ENCODE measurements at places on chromosomes 16 and 17.

DNA sequence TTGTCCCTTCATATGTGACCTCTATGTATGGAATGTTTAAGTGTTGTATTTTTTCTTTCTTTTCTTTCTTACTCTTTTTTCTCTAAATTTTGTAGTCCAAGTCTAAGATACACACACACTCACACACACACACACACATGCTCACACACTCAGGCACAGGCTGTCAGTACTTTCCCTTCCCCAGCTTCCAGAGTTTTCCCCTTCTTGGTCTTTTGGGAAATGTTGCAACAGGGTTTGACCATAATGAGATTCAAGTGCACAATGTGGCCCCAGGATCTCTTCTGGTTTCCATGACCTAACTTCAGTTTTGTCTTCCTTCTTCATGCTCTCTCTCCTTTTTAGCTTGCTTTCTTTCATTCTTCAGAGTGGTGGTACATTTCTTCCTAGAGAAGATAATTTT is 289.8 kb upstream of the FOXF1 start:
- no peaks in the 10 kb centered on the region for H3K4me1 ChIP-seq
- peaks cover 10% of the 10 kb centered on the region for H3K27me3 ChIP-seq
- no peak overlapping the region for H3K4me3 ChIP-seq
- DNase-seq, result no peak
- H3K27ac ChIP-seq, result no peak overlapping the region

DNA sequence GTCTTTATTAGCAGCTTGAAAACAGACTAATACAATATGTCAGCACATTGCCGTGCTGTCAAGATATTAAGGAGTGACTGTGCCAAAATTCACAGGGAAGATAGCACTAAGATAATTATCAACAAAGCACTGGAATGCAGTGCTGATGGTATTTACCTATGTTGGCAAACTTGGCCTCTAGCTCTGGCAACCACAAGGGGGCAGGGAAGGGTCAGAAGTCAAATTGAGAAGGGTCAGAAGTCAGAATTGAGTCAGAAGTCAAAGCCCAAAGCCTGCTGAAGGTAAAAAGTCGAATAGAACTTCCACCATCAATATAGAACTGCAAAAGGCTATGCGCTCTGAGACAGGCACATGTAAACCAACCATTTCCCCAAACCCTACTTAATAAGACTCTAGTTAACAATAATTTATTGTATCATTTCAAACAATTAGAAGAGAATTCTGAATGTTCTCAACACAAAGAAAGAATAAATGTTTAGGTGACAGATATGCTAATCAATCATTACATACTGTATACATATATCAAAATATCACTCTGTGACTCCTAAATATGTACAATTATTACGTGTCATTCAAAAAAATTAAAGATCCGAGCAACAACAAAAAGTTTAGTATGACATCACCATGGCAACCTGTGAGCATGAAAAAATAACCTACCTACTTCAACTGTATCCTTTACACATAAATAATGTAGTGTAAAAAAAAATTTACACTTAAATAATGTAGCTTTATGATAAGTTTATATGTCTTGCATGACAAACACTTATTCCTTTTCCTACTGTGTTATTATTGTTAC is 916.1 kb downstream of the KCNJ2 start:
- no peak overlapping the region for H3K4me3 ChIP-seq
- H3K27ac ChIP-seq, result no peak overlapping the region
- no peaks in the 10 kb centered on the region for H3K36me3 ChIP-seq
- DNase-seq, result no peak
- no peaks in the 10 kb centered on the region for H3K4me1 ChIP-seq
- H3K27me3 ChIP-seq, result no peaks in the 10 kb centered on the region

GRCh38 chr17:19347323-19348080 is 15.0 kb downstream of the B9D1 start:
- no peak overlapping the region for H3K4me3 ChIP-seq
- peaks cover 3% of the 10 kb centered on the region for H3K27me3 ChIP-seq
- H3K4me1 ChIP-seq, result no peaks in the 10 kb centered on the region
- no peaks in the 10 kb centered on the region for H3K36me3 ChIP-seq
- no peak overlapping the region for H3K27ac ChIP-seq
- peak; percentile 20 for DNase-seq

DNA sequence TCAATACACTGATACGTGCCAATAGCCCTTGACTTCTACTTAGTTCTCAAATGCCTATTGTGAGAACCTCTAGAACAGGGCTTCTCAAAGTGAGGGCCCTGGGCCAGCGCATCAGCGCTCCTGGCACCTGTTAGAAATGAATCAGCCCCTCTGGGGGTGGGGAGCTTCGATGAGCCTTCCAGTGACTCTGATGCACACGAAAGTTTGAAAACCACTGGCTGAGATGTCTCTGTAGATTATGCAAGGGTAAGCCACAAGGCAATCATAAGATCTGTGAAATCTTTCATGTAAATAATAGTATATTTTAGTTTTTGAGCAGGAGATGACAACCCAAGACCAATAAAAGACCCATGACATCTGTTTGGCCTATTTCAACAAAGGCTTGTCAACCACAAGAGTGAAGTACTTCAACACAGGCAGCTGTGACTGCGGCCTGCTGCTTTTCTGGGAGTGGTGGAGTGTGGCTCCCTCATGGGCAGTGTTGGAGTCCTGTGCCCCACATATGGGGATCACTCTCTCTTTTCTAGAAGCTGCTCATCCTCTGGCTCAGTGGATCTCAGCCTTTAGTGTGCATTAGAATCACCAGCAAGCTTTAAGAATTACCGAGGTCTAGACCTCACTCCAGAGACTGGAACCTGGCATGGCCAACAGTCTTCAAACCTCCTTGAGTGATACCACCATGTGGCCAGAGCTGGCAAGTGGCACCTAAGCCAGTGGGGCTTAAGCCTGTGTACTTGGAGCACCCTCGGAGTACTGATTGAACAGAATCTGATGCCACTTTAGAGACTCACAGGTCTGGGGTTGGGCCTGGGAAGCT is 5.8 kb downstream of the MTHFSD start:
- H3K27ac ChIP-seq, result peak overlapping the region; percentile 37
- peaks cover 34% of the 10 kb centered on the region for H3K4me1 ChIP-seq
- no peak overlapping the region for H3K4me3 ChIP-seq
- H3K36me3 ChIP-seq, result peaks cover 90% of the 10 kb centered on the region
- no peak for DNase-seq

DNA sequence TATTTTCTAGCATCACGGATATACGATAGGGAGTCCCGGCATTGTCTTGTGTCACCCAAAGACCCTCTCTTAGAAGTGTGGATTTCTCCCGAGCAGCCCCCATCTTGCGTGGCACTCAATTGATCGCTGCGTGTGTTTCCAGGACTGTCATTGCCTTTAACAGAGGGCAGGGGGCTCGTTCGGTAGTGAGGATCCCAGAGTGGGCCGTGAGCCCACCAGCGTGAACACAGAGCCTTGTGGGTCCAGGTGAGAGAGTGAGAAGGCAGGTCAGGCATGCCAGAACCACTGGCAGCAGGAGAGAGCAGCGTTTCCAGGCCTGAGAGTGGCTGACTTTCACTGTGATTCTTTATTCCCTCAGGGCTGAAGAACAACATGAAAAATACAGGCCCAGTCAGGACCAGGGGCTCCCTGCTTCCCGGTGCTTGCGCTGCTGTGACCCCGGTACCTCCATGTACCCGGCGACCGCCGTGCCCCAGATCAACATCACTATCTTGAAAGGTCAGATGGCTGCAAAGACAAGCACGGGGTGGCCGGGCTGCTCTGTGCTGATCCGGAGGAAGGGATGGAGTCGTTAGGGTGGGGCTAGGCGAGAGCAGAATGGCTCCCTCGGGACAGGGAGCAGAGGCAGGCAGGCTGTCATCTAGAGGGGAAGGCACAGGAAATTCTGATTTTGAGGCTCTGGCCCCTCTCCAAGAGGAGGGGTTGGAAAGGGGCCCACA is 22.4 kb downstream of the C1QTNF1 start:
- H3K36me3 ChIP-seq, result no peaks in the 10 kb centered on the region
- no peak for DNase-seq
- no peak overlapping the region for H3K4me3 ChIP-seq
- peaks cover 18% of the 10 kb centered on the region for H3K27me3 ChIP-seq
- H3K4me1 ChIP-seq, result peaks cover 8% of the 10 kb centered on the region

- H3K27ac ChIP-seq, result no peak overlapping the region
- H3K4me1 ChIP-seq, result peaks cover 6% of the 10 kb centered on the region
- no peak overlapping the region for H3K4me3 ChIP-seq
- DNase-seq, result no peak
- no peaks in the 10 kb centered on the region for H3K27me3 ChIP-seq
Measured at GRCh38 chr16:57725151-57725550, 10.4 kb upstream of the KATNB1 start.

DNA sequence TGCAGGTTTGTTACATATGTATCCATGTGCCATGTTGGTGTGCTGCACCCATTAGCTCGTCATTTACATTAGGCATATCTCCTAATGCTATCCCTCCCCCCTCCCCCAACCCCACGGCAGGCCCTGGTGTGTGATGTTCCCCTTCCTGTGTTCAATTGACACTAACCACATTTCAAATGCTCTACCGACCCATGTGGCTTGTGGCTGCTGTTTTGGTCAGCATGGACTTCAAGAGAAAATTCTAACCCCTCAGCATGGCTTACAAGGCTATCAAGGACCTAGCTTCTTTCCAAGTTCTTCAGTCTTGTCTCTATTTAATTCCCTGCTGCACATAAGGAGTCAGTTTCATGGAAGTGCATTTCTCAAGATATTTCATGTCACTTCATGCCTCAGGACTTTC is 52.9 kb downstream of the MMD start:
- DNase-seq, result no peak
- peaks cover 3% of the 10 kb centered on the region for H3K4me1 ChIP-seq
- H3K36me3 ChIP-seq, result no peaks in the 10 kb centered on the region
- H3K4me3 ChIP-seq, result no peak overlapping the region
- peaks cover 6% of the 10 kb centered on the region for H3K27me3 ChIP-seq

DNA sequence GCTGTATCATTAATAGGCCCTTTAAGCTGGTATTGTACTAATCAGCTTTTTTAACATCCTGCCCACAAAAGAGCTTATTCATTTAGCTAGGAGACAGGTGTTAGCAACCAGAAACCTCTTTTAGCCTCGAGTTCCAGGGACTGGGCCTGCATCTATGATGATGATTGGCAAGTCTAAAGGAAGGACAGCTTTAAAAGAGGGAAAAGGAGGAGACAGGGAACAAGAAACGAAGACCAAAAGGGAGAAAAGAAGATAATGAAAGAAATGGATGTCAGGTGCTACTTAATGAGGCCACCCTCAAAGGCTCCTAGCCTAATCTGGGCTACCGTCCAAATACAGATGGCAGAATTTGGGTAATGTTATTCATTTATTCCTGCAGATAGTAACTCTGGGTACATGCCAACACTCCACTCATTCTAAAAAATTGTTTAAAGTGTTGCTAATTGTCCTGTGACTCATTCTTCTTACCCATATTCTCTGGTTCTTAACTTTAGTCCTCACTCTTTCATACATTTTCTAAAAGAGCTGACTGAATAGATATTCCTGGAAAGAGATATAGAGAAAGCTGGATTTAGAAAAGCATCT is 18.7 kb upstream of the RFFL start:
- H3K36me3 ChIP-seq, result peaks cover 4% of the 10 kb centered on the region
- peak overlapping the region; percentile 95 for H3K27ac ChIP-seq
- H3K4me1 ChIP-seq, result peaks cover 88% of the 10 kb centered on the region

- peak overlapping the region; percentile 38 for H3K4me3 ChIP-seq
- H3K36me3 ChIP-seq, result peaks cover 13% of the 10 kb centered on the region
- H3K27me3 ChIP-seq, result peaks cover 5% of the 10 kb centered on the region
- no peak overlapping the region for H3K27ac ChIP-seq
Measured at GRCh38 chr17:44353672-44354331, 8.7 kb downstream of the GRN start.

- H3K36me3 ChIP-seq, result peaks cover 5% of the 10 kb centered on the region
- H3K4me1 ChIP-seq, result peaks cover 47% of the 10 kb centered on the region
- H3K4me3 ChIP-seq, result peak overlapping the region; percentile 65
Measured at GRCh38 chr16:48612611-48613010, 2.6 kb upstream of the N4BP1 start.

- peaks cover 19% of the 10 kb centered on the region for H3K36me3 ChIP-seq
- DNase-seq, result no peak
- peak overlapping the region; percentile 81 for H3K27ac ChIP-seq
Measured at GRCh38 chr17:28041844-28042656, 427 bp upstream of the NLK start.

- H3K36me3 ChIP-seq, result no peaks in the 10 kb centered on the region
- no peaks in the 10 kb centered on the region for H3K4me1 ChIP-seq
- no peak overlapping the region for H3K4me3 ChIP-seq
- peaks cover 5% of the 10 kb centered on the region for H3K27me3 ChIP-seq
- DNase-seq, result no peak
Measured at GRCh38 chr17:73324160-73324475, 12.3 kb upstream of the CDC42EP4 start.

GRCh38 chr16:84737192-84738011 is 37.6 kb downstream of the USP10 start:
- H3K36me3 ChIP-seq, result peaks cover 83% of the 10 kb centered on the region
- peak overlapping the region; percentile 80 for H3K27ac ChIP-seq
- peaks cover 72% of the 10 kb centered on the region for H3K4me1 ChIP-seq
- DNase-seq, result no peak
- no peak overlapping the region for H3K4me3 ChIP-seq
- no peaks in the 10 kb centered on the region for H3K27me3 ChIP-seq

DNA sequence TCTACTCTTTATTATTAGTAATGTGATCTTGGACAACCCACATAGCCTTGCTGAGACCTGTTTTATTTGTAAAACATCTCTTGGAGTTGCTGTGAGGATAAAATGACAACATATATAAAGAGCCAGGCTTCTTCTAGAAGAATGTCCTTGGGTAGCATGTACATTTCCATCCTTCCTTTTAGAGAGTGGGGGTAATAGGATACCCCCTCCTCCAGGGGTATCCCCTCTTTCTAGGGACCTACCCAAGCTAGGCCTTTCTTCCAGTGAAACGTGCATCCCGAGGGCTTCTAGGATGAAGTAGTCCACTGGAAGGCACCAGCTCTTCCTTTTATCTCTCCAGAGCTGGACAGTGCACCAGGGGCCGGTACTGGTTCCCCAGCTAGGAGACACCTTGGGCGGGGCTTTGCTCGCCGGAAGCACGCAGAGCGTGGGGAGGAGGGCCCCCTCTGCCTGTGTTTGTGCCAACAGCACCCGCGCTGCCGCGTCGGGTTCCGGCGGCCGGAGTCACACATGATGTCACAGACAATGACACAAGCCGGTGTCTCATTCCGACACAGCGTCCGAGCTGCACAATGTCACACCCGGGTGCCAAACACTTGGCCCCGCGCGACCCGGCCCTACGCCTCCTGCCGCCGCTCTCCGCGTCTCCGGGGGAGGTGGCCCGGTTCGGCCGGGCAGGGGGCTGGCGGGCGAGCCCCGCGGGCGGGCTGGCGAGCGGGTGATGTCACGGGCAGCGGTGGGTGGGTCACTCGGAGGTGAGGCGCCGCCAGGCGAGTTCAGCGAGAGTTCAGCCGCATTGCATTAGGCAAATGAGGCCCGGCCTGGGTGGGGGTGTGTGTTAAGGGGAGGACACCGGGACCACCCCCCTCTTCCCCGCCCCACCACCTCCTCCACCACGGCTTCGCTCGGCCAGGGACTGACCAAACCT is 23.4 kb downstream of the GJD3 start:
- H3K27me3 ChIP-seq, result no peaks in the 10 kb centered on the region
- H3K4me3 ChIP-seq, result peak overlapping the region; percentile 61
- peak overlapping the region; percentile 85 for H3K27ac ChIP-seq

- peaks cover 90% of the 10 kb centered on the region for H3K36me3 ChIP-seq
- no peak overlapping the region for H3K4me3 ChIP-seq
- H3K27ac ChIP-seq, result peak overlapping the region; percentile 60
Measured at GRCh38 chr17:75173526-75173925, 9.2 kb downstream of the SUMO2 start.

GRCh38 chr16:57600048-57600835 is 28.2 kb upstream of the ADGRG1 start:
- H3K4me3 ChIP-seq, result no peak overlapping the region
- H3K27me3 ChIP-seq, result no peaks in the 10 kb centered on the region
- peaks cover 50% of the 10 kb centered on the region for H3K4me1 ChIP-seq
- DNase-seq, result peak; percentile 72
- H3K36me3 ChIP-seq, result peaks cover 14% of the 10 kb centered on the region
- H3K27ac ChIP-seq, result peak overlapping the region; percentile 37
